ENCODE measurements at places on chromosomes 1 and 21. TPM values are rescaled to one million over a fixed set of nuclear protein-coding genes. Genes with fewer than 3 reads are reported as not detected.

The ACTL8 gene
- total RNA-seq, result not detected

The EPHA2 gene
- total RNA-seq, result not detected

The GSTM1 gene
- total RNA-seq, result 77.4 TPM

The SPAG17 gene
- not detected for total RNA-seq

The ANKRD35 gene
- total RNA-seq, result 0.52 TPM

The SLC25A34 gene
- total RNA-seq, result 1.8 TPM

The GPR157 gene
- 2.8 TPM for total RNA-seq

The PADI1 gene
- not detected for total RNA-seq

The CAMK1G gene
- 0.07 TPM for total RNA-seq

The PAFAH2 gene
- total RNA-seq, result 8.0 TPM

The DR1 gene
- total RNA-seq, result 106 TPM

The OR2L3 gene
- total RNA-seq, result not detected

The ZNF684 gene
- 4.9 TPM for total RNA-seq

The CDA gene
- total RNA-seq, result not detected

The AMPD1 gene
- total RNA-seq, result not detected

The SLAMF9 gene
- not detected for total RNA-seq

The CLDN17 gene
- not detected for total RNA-seq

The CYP4Z1 gene
- total RNA-seq, result not detected

The FAM167B gene
- 0.57 TPM for total RNA-seq

The CACNA1S gene
- not detected for total RNA-seq

The FAM131C gene
- 0.57 TPM for total RNA-seq

The OR2G6 gene
- not detected for total RNA-seq

The USP24 gene
- total RNA-seq, result 53.6 TPM

The ST6GALNAC3 gene
- total RNA-seq, result not detected

The ECM1 gene
- total RNA-seq, result 2.6 TPM

The IL20 gene
- total RNA-seq, result not detected

The SPRR2B gene
- not detected for total RNA-seq

The RPE65 gene
- total RNA-seq, result not detected

The CD1D gene
- total RNA-seq, result not detected

The ETS2 gene
- total RNA-seq, result 22.9 TPM

The LCE5A gene
- total RNA-seq, result not detected

The MTARC2 gene
- not detected for total RNA-seq

The DCST1 gene
- not detected for total RNA-seq

The DNALI1 gene
- total RNA-seq, result not detected

The ADAM30 gene
- not detected for total RNA-seq

The OR6K3 gene
- total RNA-seq, result not detected

The UBAP2L gene
- total RNA-seq, result 284 TPM

The FCRL2 gene
- not detected for total RNA-seq

The TEDDM1 gene
- not detected for total RNA-seq

The NR1I3 gene
- not detected for total RNA-seq

The GPR3 gene
- total RNA-seq, result 3.2 TPM

The EFNA1 gene
- not detected for total RNA-seq

The SPRR2F gene
- total RNA-seq, result not detected

The GLMP gene
- 17.2 TPM for total RNA-seq

The DNAI4 gene
- 3.2 TPM for total RNA-seq

The CASQ1 gene
- not detected for total RNA-seq

The LTN1 gene
- total RNA-seq, result 25.6 TPM

The AUNIP gene
- 12.3 TPM for total RNA-seq

All from activated T-helper 1 cell treated with anti-CD3 and anti-CD28 coated beads, Interleukin-12 subunit alpha, Interleukin-12 subunit beta, Interleukin-2, Interleukin-4 antibody, amounts not matched to agents 30 ng/mL and 10 ng/mL and 1 ng/mL, durations not matched to agents 14 hours and 24 hours and 36 hours (primary cell).